Panc1 (cell line): ENCODE measurements at places on chromosomes 16 and 17. TPM values are rescaled to one million over a fixed set of nuclear protein-coding genes. Genes with fewer than 3 reads are reported as not detected.

GRCh38 chr17:80874866-80875445 is 116.7 kb upstream of the CHMP6 start:
- no peak for DNase-seq

DNA sequence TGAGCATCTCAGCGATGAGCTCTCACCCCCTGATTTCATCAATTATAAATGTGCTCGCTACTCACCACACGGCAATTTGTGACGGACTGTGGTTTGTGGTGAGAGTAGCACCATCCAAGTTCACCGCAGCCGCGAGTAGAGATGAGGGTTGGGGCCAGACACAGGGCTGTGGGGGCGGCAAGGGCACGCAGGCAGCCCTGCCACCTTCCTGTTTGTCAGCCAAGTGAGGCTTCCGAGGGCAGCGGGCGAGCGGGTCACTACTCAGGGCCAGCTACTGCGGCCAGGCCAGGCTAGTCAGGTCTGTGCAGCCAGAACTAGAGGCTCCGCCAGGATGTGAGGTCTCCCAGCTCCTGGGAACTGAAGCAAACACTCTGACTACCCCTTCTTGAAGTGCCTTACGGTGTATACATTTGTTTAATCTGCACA is 39.6 kb upstream of the MEOX1 start:
- DNase-seq = no peak

- peak; percentile 68 for DNase-seq
Measured at GRCh38 chr17:77086433-77087010, 54.2 kb upstream of the SEC14L1 start.

GRCh38 chr17:11644265-11645212 is 46.3 kb downstream of the DNAH9 start:
- DNase-seq = peak; percentile 50

- DNase-seq = no peak
Measured at GRCh38 chr16:48235058-48235555, 9.0 kb upstream of the LONP2 start.

DNA sequence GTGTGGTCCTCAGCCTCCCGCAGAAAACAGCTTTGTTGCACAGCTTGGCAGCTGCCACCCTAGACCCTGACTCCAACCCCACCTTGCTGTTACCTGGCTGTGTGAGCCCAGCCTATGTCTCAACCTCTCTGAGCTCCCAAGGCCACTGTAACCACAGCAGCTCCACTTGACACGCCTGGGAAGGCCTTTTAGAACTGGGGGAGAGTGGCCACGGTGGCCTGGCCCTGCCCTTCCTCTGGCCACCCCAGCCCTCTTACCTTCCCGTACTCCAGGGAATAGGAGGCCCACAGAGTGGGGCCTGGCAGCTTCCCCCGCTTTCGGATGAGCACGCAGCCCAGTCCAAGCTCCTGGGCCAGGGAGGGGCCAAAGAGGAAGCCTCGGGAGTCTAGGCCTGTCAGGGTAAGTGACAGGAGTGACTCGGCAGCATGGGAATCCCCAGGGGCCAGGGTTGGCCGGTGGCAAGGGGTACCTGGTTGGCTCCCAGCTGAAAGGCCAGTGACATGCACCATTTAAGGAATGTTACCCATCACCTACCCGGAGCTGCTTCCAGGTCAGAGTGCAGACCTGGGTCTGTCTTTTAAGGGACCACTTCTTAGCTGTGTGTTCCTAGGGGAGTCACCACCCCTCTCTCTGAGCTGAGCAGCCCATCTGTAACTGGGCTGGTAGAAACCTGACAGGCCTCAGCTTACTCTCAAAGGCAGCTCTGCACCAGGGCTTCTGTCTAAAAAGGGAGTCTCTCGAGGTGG is 1.4 kb downstream of the APRT start:
- DNase-seq = no peak

- DNase-seq = no peak
Measured at GRCh38 chr17:58997756-58998553, 108.7 kb downstream of the TRIM37 start.

- no peak for DNase-seq
Measured at GRCh38 chr17:35713069-35713728, 18.2 kb upstream of the RASL10B start.

DNA sequence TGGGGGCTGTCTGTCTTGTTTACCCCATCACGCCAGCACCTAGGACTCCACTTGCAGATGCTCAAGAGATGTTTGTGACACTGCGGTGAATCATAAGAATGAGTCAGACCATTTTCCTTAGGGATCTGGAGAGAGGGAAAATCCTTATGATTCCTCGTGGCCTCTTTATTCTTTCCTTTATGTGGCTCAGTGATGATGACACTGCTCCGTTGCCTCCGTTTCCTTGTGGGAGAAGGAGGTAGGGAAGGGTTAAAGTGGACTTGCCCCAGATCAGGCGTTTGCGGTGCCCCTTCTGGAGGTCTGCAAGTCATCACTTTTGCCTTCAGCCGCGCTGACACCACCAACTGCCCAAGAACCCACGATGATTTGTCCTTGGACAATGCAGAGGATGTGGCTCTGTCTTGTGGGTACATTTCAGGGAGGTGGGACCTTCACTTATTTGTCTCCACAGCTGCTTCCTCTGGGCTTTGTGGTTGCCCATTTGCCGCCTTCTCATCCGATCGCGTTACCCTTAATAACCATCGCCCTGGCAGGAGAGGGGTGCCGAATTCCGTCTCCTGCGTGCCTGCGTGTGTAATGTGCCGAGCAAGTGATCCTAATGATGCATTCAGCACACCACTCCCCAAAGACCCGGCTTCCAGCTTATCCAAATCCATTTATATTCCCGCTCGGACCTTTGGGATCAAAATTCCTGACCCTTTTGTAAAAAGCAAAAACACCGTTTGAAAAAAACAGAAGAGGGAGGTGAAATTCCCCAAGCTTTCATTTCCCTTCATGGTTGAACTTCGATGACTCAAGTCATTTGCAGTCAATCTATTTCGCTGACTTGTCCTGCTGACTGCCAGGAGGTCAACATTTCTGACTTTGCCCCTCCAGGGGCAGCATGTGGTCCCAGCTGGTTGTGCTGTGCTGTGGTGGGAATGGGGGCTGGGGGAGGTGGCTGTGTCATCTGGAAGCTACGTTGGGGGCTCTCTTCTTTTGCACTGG is 87.2 kb upstream of the IRX3 start:
- peak; percentile 41 for DNase-seq

- DNase-seq = no peak
Measured at GRCh38 chr17:57404073-57404472, 147.8 kb downstream of the MSI2 start.

DNA sequence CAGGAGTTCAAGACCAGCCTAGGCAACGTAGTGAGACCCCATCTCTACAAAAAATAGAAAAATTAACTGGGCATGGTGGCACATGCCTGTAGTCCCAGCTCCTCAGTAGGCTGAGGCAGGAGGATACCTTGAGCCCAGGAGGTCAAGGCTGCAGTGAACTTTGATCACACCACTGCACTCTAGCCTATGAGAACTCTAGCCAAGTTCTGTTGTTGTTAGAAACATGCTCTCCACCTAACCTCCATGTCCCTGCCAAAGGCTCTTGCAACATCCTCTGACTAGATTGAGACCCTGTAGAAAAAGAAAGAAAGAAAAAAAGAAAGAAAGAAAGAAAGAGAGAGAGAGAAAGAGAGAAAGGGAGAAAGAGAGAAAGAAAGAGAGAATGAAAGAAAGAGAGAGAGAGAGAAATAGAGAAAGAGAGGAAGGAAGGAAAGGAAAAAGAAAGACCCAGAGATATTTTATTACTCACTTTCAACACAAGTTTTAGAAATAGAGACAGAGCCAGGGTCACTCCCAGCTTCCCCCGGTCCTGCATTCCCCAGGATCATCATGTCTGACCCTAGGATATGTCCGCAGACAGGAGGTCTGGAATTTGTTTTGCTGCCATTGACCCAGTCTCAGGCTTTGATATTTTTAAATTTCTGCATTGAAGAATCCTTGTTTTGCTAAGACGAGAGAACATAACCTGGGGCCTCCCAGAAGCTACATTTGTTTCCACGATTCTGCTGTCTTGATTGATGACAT is 376.5 kb upstream of the CDH5 start:
- no peak for DNase-seq

DNA sequence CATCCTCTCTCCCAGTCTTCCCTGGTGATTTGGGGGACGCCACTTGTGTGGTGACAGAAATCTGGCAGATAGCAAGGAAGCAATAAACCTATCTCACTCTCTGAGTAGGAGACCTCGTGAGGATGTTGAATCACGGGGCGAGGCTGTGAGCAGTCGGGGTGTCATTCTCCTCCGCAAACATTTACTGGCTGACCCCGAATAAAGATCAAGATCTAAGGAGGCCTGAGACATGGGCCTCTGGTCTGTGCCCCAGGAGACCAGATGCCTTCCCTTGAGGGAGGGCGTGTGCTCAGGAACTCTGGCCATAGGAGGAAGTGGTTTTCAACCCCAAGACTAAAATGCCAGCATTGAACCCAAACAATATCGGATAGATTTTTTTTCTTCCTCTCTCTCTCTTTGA is 53.1 kb downstream of the FOXL1 start:
- DNase-seq = no peak

DNA sequence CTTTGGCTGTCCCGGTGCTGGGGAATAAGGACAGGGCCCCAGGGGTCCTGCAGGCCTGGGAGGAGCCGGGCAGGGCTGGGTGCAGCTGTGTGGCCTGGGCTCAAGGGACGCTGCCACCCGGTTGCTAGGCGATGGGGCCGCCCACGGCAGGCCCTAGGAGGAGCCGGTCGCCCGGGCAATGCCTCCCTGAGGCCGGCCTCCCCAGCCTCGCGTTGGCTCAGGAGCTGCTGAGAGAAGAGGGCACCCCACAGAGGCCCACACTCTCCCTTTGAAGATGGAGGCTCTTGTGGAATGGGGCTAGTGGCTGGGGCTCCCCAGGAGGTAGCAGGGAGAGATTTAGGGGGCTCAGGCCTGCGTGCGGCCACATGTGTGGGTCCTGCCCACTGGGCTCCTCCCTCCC is at the start of gene CIBAR2:
TSS of gene CIBAR2 (minus strand) at position 109 of the 400 bp plus-strand sequence. CDS start 120 bp downstream, outside the sequence.
- DNase-seq = no peak

DNA sequence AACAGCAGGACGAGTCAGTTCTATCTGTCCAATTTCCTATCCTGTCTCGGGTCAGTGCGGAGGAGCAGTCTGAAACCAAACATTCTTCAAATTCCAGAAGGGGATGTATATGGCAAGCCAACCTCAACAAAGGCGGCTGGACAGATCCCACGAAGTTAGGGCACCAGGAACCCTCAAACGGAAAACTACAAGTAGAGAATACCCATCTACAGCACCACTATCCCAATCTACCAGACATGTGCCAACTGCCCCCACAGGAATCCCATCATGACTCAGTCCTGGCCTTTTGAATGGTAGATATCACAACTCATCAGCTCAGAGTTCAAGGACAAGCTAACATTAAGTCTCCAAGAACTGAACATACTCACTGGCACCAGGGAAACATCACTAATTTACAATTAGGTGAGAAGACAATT is 2.3 kb downstream of the NAT9 start:
- DNase-seq = no peak

- DNase-seq = no peak
Measured at GRCh38 chr16:7614021-7614795, 281.6 kb downstream of the RBFOX1 start.

GRCh38 chr17:76135810-76136188 is 5.2 kb downstream of the FOXJ1 start:
- no peak for DNase-seq

DNA sequence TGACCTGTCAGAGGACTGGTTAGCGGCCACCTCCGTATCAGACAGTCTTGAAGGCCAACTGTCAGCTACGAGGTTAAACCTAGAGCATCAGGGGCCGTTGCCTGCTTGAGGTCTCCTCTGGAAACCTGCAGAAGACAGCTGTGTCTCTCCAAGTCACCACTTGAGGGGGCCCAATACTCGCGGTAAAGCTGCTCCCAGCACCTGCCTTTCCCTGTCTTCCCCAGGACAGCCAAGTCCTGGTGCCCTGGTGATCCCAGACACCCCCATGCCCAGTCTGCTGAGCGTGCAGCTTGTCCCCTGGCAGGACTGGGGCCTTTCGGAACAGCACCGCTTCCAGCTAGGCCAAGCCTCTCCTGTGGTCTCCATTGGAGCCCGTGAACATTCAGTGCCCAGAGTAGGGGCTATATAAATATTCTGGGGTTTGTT is 80.1 kb downstream of the DNAH17 start:
- DNase-seq = peak; percentile 58

- DNase-seq = no peak
Measured at GRCh38 chr17:59361916-59362810, 30.7 kb downstream of the YPEL2 start.

GRCh38 chr16:68065716-68066305 is 19.4 kb upstream of the NFATC3 start:
- DNase-seq = no peak

DNA sequence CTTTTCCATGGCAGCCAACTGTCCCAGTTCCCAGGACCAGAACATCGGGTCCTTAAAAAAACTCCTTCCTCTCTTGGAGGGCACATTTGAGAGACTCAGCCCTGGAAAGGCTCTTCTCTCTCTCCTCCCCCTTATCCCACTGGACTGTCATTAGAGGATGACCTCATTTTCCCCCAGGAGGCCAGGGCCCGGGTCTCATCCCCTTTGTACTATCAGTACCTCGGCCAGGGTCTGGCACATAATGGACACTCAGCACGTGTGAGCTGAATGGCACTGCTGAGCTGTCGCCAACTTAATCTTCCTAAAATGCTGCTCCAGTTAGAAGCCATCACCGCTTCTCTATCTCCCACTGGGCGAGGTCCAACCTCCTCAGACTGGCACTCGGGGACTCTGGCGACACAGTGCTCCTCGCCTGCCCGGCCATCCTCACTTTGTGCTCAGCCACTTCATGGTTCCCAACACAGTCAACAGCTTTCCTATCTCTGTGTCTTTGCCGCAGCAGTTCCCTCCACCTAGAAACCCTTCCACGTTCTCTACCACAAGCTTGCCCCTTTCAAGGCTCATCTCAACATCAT is 3.6 kb upstream of the RHBDL3 start:
- DNase-seq = no peak

- no peak for DNase-seq
Measured at GRCh38 chr16:17283016-17283415, 187.7 kb downstream of the XYLT1 start.

GRCh38 chr17:77476931-77477805 is 336.4 kb downstream of the SEC14L1 start:
- no peak for DNase-seq

DNA sequence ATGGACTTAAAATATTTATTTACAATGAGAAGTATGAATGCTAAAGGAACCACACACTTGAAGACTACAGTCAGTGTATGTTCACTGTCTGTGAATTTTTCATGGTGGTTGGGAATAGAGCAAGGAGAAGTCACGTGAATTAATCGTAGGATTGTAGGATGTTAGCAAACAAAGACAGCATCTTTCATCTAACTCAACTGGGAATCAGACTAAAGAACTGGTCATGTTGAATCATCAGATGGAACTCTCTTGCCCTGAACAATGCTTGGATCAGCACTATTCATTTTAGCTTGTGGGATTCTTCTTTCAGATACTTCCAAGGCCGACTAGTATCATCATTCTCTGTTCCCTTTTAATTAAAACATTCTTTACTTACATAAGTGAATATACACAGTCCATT is 18.1 kb downstream of the KCNJ2 start:
- no peak for DNase-seq

- no peak for DNase-seq
Measured at GRCh38 chr16:81842564-81843242, 63.6 kb downstream of the PLCG2 start.

GRCh38 chr17:7563115-7563869 is 1.6 kb downstream of the SENP3 start:
- no peak for DNase-seq

The GAS2L2 gene
- total RNA-seq = not detected

The ELP5 gene
- total RNA-seq = 89.5 TPM

The TPSG1 gene
- 4.6 TPM for total RNA-seq

The ITGAD gene
- not detected for total RNA-seq

The MT4 gene
- total RNA-seq = not detected

The GALK1 gene
- total RNA-seq = 35.8 TPM

The TBC1D24 gene
- total RNA-seq = 26.7 TPM

The PRSS33 gene
- 0.59 TPM for total RNA-seq

The LRRC46 gene
- total RNA-seq = 1.9 TPM

The NOG gene
- 9.2 TPM for total RNA-seq

The C16orf96 gene
- total RNA-seq = 0.15 TPM

The SLC47A2 gene
- total RNA-seq = not detected
